ENCODE measurements at places on chromosomes 1 and 21. TPM values are rescaled to one million over a fixed set of nuclear protein-coding genes. Genes with fewer than 3 reads are reported as not detected.

The CYP4X1 gene
- 1.0 TPM for total RNA-seq

The RBM11 gene
- 2.1 TPM for total RNA-seq

The CAMK1G gene
- not detected for total RNA-seq

The ZMYND12 gene
- not detected for total RNA-seq
